ENCODE measurements at places on chromosomes 2 and 18. TPM values are rescaled to one million over a fixed set of nuclear protein-coding genes. Genes with fewer than 3 reads are reported as not detected.

- no peaks in the 10 kb centered on the region for H3K36me3 ChIP-seq
- no peaks in the 10 kb centered on the region for H3K27me3 ChIP-seq
- no peak overlapping the region for H3K4me3 ChIP-seq
- DNase-seq: no peak
- no peak overlapping the region for H3K27ac ChIP-seq
Observed at GRCh38 chr2:153971250-153971649, 99.5 kb downstream of the GALNT13 start.

DNA sequence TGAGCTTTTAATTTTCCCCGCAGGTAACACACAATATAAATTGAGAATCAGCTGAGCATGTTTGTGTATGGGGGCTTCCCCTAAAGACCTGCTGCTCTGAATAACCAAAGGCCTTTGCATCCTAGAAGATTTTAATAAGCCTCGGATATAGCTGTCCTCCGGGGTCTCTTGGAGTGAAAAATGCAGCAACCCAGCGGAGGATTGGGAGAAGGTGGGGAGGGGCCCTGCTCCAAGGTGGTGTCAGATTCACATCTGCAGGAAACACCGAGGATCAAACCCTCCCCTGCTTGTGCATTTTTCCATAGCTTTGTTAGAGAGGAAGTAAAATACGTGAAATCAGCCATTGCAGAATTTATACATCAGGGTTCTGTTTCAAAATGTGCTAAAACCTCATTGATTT, 63.0 kb upstream of the OTOF start:
- no peaks in the 10 kb centered on the region for H3K36me3 ChIP-seq
- no peak overlapping the region for H3K4me3 ChIP-seq
- no peak overlapping the region for H3K27ac ChIP-seq
- H3K4me1 ChIP-seq: no peaks in the 10 kb centered on the region
- no peaks in the 10 kb centered on the region for H3K27me3 ChIP-seq

TMEM198 gene
- total RNA-seq: 0.68 TPM

- peak overlapping the region; percentile 95 for H3K27ac ChIP-seq
- H3K36me3 ChIP-seq: no peaks in the 10 kb centered on the region
- H3K27me3 ChIP-seq: no peaks in the 10 kb centered on the region
Observed at GRCh38 chr18:24051031-24051947, 36.7 kb downstream of the TTC39C start.

MAPK4 gene
- 0.33 TPM for total RNA-seq

DNA sequence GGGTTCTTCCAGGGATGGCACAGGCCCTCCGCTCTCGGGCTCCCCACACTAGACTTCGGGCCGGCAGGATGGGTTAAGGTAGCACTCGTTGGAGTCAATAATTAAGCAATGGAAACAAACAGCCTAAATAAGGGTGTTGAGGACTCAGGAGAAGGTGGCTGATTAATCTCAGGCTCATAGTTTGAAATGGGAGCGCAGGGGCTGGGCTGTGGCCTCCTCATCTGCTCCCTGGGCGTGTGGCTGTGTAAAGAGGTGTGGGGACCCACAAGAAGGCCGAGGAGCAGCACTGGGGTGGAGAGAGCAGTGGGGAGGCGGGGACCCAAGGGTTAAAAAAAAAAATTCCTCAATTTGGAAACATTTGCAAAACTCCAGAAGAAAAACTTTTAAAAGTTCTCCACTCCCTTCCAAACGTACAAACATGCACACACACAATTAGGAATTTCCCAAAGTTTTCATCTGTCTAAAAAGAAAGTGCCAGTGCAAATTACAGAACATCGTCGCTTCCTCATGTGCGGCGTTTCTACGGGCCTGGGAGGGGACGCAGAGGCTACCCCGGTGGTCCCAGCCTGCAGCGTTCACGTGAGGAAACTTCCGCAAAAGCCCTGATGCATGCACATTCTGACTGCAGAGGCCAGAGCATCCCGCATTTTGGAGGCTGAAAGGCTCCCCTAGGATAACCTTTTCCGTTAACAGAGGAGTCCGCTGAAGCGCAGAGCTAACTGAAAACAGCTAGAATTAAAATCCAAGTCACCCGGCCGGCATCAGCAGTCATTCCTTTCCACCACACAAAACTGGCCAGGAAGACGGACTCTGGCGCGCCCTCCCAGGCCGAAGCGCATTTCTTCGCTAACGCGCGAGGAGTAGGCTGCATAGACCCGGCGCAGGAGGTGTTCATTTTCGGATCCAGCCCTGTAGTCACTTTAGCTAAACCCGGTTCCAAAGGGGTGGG, 1.0 kb upstream of the TUBB6 start:
- H3K4me3 ChIP-seq: peak overlapping the region; percentile 52
- H3K36me3 ChIP-seq: no peaks in the 10 kb centered on the region
- H3K27me3 ChIP-seq: no peaks in the 10 kb centered on the region

GRCh38 chr2:226796840-226797288, 2.8 kb downstream of the IRS1 start:
- peak overlapping the region; percentile 63 for H3K4me3 ChIP-seq
- peak; percentile 74 for DNase-seq
- H3K27ac ChIP-seq: peak overlapping the region; percentile 98
- peaks cover 18% of the 10 kb centered on the region for H3K4me1 ChIP-seq
- H3K36me3 ChIP-seq: no peaks in the 10 kb centered on the region
- H3K27me3 ChIP-seq: no peaks in the 10 kb centered on the region

DNA sequence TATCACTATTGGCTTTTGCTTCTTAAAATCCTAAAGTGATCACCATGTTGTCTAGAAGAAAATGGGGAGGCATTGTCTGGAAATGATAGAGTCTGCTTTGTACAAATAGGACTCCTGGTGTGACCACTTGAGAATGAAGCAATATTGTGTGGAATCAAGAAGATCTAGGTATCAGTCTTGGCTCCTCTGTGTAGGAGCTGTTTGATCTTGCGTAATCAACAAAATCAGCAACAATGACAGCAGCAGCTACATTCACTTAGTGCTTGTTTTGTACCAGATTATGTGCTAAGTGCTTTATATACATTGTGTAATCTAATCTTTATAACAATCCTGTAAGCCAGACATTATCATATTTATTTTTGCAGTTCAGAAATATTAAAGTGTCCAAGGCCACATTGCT, 17.8 kb downstream of the NCOA1 start:
- no peaks in the 10 kb centered on the region for H3K36me3 ChIP-seq
- H3K27me3 ChIP-seq: no peaks in the 10 kb centered on the region
- peaks cover 13% of the 10 kb centered on the region for H3K4me1 ChIP-seq
- no peak overlapping the region for H3K4me3 ChIP-seq
- no peak for DNase-seq

DNA sequence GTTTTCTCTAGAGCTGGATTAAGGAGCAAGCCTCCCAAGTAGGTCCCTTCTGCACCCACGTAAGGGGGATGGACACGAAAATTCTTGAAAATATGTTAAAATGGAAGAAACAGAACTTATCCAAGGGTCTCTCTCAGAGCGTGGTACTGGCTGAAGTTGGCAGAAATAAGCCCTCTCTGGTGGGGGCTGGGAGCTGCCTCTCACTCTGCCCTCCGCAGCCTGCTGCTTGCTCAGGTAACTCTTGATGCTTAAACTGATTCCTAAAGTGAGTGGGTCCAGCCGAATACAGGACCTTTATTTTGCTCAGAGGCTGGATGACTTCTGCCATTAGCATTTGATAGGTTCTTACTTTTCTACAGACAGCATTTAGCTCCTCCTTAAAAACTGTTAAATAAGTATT, 78.1 kb downstream of the SPHKAP start:
- no peak for DNase-seq
- H3K27ac ChIP-seq: no peak overlapping the region
- H3K4me1 ChIP-seq: no peaks in the 10 kb centered on the region
- H3K27me3 ChIP-seq: no peaks in the 10 kb centered on the region
- H3K36me3 ChIP-seq: no peaks in the 10 kb centered on the region

DNA sequence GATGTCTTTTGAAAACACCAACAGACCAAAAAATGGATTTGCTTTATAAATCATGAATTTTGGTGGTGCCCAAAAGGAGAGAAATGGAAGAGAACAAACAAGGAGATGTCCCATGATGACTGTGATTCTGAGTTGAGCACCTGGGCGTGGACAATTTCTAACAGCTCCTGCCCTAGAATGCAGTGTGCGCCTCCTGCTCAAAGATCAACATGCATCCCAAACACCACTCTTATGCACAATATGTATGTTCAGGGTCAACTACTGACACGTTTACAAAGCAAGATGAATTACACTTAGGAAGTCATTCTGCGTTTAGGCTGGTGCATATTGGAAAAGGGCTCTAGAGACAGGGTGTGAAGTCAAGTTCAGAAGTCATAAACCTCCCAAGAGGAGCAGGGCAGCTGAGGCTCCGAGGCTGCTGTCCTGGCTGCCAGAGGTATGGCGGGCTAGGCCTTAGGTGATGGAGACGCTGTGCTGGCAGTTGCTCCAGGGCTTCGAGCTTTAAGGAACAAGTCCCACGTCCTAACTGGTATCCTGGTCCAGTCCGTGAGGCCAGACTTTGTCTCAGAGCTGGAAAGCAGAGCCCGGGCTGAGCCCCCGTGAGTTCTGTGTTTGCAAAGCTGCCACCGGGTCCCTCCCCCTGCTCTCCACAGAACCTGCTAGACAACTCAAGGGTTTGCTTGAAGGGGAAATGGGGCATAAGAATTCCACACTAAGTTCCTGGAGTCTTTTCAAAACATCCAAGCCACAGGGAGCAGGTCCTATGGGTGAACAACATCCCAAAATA, 74.0 kb downstream of the ZNF516 start:
- H3K27ac ChIP-seq: no peak overlapping the region
- H3K36me3 ChIP-seq: no peaks in the 10 kb centered on the region
- H3K4me1 ChIP-seq: no peaks in the 10 kb centered on the region
- no peak overlapping the region for H3K4me3 ChIP-seq

LRRC30 gene
- total RNA-seq: not detected

DNA sequence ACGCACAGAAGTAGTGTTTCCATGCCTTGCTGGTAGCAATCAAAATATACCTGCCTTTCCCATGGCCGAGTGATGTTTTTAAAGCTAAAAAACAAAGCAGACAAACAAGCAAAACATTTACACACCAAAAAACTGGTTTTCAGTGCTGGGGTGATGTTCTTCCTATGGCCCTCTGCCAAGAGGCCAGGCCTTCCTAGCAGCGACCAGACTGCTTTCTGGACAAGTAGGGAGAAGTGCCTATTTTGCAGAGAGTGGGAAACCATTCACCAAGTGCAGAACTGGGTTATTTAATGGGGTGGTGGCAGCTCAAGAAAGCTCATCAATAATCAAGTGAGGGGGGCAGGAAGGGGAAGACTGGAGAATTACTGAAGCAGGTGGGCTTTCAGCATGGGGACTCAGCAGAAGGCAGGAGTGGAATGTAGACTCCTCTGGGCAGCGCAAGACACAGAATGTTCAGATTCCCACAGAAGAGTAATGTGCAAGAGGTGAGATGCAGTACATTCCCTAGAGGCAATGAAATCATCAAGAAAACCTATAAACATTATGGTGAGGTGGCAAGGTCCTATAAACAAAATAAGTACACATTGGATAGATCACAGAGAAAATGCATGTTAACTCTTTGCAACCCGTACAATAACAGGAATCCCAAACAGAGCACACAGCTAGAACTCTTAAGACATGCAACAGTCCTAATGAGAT, 44.0 kb downstream of the CPO start:
- H3K27me3 ChIP-seq: no peaks in the 10 kb centered on the region
- no peaks in the 10 kb centered on the region for H3K4me1 ChIP-seq

- H3K36me3 ChIP-seq: no peaks in the 10 kb centered on the region
- H3K27ac ChIP-seq: no peak overlapping the region
- DNase-seq: no peak
- no peaks in the 10 kb centered on the region for H3K4me1 ChIP-seq
Observed at GRCh38 chr2:24826773-24827145, 33.5 kb downstream of the CENPO start.

GRCh38 chr2:197378494-197379307, 56.1 kb downstream of the SF3B1 start:
- H3K36me3 ChIP-seq: no peaks in the 10 kb centered on the region
- no peak for DNase-seq
- no peak overlapping the region for H3K27ac ChIP-seq

DNA sequence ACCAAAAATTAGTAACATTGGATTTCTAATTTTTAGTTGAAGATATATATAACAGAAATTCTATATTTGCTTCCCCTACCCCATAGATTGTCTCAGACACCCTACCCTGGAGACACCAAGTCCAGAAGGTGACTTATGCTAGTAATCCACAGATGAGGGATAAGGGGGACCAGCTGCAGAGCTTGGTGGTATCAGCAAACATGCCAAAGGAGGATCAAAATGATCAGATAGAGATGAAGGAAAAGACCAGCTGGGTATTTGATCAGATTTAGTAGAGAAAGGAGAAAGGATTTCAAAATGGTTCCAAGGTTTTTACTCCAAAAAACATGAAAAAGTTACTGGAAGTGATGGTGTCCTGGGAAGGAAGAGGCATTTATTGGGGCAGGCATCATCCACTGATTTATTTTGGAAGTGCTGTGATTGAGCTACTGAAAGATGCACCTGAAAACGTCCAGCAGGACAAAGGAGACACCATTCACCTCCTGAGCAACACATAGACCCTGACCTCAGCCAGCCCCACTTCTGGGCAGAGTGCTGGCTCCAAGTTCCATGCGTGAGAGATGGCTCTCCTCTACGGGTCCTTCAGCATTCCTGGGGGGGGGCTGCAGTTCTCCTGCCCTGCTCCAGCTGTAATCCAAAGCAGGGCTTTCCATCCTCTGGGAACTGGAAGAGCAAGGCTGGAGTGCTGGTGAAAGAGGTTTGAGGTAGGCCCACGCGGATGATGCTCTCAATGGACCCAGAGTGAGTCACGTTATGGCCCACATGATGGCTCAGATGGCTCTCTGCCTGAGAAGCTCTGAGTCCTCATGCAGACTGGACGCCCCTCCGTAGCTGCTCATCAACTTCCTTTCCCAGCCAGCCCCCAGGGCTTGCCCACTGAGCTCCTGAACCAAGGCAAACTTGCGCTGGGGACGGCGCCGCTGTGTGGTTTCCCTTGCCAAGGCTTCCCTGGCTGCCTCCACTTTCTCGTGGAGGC, 3.7 kb upstream of the LRRFIP1 start:
- no peaks in the 10 kb centered on the region for H3K36me3 ChIP-seq
- DNase-seq: no peak
- no peak overlapping the region for H3K4me3 ChIP-seq
- no peak overlapping the region for H3K27ac ChIP-seq

RBM44 gene
- 0.07 TPM for total RNA-seq

- no peak overlapping the region for H3K4me3 ChIP-seq
- H3K4me1 ChIP-seq: no peaks in the 10 kb centered on the region
- no peaks in the 10 kb centered on the region for H3K36me3 ChIP-seq
- H3K27me3 ChIP-seq: no peaks in the 10 kb centered on the region
Observed at GRCh38 chr18:67310826-67311225, 205.7 kb downstream of the DSEL start.

CAPN14 gene
- not detected for total RNA-seq

GRCh38 chr2:19503406-19503805, 145.0 kb upstream of the OSR1 start:
- no peak overlapping the region for H3K4me3 ChIP-seq
- DNase-seq: no peak
- no peaks in the 10 kb centered on the region for H3K27me3 ChIP-seq
- H3K36me3 ChIP-seq: no peaks in the 10 kb centered on the region

GRCh38 chr2:172415157-172415864, 12.1 kb upstream of the ITGA6 start:
- H3K4me1 ChIP-seq: no peaks in the 10 kb centered on the region
- no peak overlapping the region for H3K4me3 ChIP-seq
- H3K27me3 ChIP-seq: no peaks in the 10 kb centered on the region
- no peaks in the 10 kb centered on the region for H3K36me3 ChIP-seq
- DNase-seq: no peak

- H3K27me3 ChIP-seq: no peaks in the 10 kb centered on the region
- H3K36me3 ChIP-seq: no peaks in the 10 kb centered on the region
- H3K4me3 ChIP-seq: no peak overlapping the region
- no peak overlapping the region for H3K27ac ChIP-seq
Observed at GRCh38 chr18:26327062-26327461, 100.8 kb downstream of the TAF4B start.

All from right lobe of liver (tissue), 6 donors.